ENCODE measurements at places on chromosomes 16 and 17.

GRCh38 chr17:63096426-63096825 is 130.4 kb downstream of the TANC2 start:
- DNase-seq, result no peak

DNA sequence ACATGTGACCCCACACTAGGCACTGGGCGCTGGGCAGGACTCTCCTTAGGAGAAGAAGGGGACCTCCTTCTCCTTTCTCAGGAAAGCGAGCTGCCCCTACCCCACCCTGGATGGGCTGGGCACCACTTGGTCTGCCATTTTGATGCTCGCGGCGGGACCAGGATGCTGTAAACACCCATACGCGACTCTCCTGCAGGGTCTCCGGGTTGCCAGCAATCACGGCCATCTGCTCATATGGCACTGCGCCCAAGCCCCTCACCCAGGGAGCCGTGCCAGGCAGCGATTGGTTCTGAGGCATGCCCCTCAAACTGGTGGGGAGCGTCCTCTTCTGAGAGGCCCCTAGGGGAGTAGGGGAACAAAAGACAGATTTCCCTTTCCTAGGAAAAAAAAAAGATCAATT is 99.0 kb downstream of the C16orf78 start:
- no peak for DNase-seq

DNA sequence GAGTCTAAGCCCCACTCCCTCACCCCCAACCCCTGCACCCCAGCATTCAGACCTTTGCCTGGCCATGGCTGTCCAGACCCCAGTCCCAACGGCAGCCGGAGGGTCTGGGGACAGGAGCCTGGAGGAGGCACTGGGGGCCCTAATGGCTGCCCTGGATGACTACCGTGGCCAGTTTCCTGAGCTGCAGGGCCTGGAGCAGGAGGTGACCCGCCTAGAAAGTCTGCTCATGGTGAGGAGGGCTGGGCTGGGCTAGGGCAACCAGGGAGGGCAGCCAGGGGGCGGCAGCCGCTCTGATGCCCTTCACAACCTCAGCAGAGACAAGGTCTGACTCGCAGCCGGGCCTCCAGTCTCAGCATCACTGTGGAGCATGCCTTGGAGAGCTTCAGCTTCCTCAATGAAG is 14.4 kb downstream of the RIPOR1 start:
- DNase-seq, result no peak

DNA sequence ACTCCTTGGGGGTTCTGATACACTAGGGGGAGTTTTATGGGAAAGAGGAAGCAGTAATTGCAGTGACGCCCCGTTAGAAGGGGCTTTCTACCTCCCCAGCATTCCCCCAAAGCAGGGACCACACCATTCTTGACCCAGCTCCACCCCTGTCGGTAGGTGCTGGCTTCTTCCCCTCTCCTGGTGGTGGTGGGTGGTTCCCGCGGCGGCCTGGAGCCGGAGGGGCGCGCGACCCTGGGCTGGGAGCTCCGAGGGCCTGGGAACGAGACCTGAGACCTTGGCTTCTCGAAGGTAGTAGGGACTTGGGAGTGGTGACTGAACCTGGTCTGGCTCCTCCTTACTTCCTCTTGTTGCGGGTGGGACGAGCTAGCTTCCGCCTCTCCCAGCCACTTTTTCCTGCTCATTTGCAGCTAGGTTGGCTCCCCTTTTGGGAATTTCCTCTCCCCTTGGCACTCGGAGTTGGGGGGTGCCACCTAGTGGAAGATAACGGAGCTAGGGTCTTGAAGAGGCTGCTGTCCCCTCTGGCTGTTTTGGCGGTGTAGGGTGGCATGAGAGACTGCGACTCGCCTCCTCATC is 438 bp downstream of the GRN start:
- DNase-seq, result peak; percentile 67

GRCh38 chr16:72889616-72890582 is 158.0 kb downstream of the ZFHX3 start:
- DNase-seq, result no peak

- no peak for DNase-seq
These were observed 167.7 kb upstream of the KCNJ16 start for GRCh38 chr17:69907132-69907847.

GRCh38 chr17:27206447-27206846 is 87.5 kb upstream of the WSB1 start:
- no peak for DNase-seq

Data from NCI-H748 treated with DMSO at 0.1 percent for 48 hours (cell line).